Stimulated activated CD8-positive, alpha-beta memory T cell treated with anti-CD3 and anti-CD28 coated beads, Interleukin-7, amount 100 ng/mL, for 1 hour (primary cell): ENCODE measurements at places on chromosomes 5 and 9.

DNA sequence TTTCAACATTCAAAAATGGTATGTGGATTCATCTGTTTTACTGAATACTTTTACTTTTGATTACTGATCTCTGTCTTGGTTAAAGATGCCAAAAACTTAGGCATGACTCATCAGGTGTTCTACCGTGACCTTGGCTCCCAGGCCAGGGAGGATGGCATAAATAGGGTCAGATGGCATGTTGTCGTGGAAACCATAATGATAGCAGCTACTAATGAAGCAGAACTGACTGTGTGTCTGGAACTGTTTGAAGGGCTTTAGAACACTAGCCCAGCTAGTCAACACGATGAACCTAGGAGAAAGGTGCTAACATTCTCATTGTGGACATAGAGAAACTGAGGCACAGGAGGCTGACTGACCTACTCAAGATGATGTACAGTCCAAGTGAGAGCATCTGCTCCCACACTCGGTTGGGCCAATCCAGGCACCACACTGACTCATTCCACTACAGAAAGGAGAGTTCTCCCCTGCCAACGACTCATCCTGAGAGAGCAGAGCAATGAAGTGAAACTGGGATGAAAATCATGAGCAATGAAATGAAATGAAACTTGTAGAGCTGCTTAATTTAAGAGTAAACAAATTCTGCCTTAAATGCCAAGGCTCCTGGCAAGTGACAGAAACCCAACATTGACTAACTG lies 116.0 kb downstream of the TENT4A start:
- no peak for DNase-seq

DNA sequence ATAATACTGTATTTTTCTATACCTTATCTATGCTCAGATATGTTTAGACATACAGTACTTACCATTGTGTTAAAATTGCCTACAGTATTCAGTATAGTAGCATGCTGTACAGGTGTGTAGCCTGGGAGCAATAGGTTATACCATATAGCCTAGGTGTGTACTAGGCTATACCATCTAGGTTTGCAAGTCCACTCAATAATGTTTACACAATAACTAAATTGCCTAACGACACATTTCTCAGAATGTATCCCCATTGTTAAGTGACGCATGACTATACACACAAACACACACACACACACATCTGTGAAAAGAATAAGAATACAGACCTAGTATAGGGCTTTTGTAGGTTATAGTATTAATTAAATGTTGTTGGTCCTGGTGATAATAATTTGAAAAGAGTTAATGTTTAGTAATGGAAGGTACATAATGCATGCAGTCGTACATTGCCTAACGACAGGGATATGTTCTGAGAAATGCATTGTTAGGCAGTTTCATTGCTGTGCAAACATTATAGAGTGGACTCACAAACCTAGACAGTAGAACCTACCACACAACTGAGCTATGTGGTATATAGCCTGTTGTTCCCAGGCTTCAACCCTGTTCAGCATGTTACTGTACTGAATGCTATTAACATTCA lies 13.6 kb downstream of the TDRD7 start:
- DNase-seq: no peak

- no peak for DNase-seq
Observed at GRCh38 chr5:154878642-154879335, 20.4 kb downstream of the CNOT8 start.

- no peak for DNase-seq
Observed at GRCh38 chr9:75372499-75373268, 284.4 kb downstream of the OSTF1 start.

- DNase-seq: no peak
Observed at GRCh38 chr9:27572061-27572460, 1.2 kb downstream of the C9orf72 start.

- DNase-seq: no peak
Observed at GRCh38 chr5:84274585-84275468, 109.9 kb downstream of the EDIL3 start.

DNA sequence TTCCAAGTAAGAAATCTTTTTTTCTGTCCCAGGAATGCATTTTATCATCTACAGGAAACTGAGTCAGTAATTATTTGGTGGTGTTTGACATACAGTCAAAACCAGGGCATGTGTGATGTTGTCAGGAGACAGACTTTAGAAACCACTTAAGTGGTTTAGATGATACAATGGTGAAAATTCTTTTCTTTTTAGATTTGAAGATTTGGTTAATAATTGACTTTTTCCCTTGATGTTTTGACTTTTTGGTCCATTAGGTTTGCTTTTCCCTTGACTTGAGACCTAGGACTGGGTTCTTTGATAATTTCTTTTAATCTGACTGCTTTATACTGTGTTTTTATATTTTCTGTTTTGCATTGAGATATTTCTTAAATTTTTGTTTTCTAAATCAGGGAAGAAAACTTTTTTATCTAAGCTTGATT lies 85.2 kb downstream of the RASGRF2 start:
- no peak for DNase-seq

GRCh38 chr9:77587042-77587441 lies 61.1 kb downstream of the GNA14 start:
- no peak for DNase-seq

GRCh38 chr9:114121227-114122135 lies 22.4 kb upstream of the KIF12 start:
- DNase-seq: no peak

DNA sequence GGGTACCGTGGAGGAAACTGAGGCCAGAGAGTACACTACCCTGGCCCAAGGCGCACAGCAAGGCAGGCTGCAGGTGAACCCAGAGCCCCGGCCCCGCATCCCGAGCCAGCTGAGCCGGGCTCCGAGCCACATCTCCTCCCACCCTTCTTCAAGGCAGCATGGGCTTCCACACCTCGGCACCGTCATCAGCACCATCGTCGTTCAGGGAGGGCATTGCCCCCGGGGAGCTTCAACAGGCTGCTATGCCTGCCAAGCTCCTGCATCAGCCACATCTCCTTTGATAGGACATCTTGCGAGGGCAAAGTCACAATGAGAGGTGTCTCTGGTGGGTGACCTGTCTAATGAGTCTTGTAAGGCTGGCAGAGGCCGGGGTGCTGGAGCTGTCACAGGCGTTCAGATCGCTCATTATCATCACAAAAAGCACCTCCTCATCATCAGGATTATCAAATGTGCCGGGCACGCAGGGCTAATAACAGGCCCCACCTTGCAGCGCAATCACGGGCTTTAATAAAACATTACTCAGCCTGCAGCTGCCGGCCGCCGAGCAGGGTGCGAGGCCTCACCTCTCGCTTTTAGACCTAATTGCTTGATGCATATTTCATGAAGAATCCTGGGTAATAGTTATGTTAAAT lies 20.0 kb upstream of the SLC25A51 start:
- no peak for DNase-seq

- DNase-seq: no peak
Observed at GRCh38 chr5:10333154-10334006, 20.1 kb upstream of the MARCHF6 start.

GRCh38 chr9:123715258-123715657 lies 214.7 kb downstream of the DENND1A start:
- no peak for DNase-seq

- DNase-seq: no peak
Observed at GRCh38 chr5:34460496-34460895, 195.6 kb upstream of the RAI14 start.

DNA sequence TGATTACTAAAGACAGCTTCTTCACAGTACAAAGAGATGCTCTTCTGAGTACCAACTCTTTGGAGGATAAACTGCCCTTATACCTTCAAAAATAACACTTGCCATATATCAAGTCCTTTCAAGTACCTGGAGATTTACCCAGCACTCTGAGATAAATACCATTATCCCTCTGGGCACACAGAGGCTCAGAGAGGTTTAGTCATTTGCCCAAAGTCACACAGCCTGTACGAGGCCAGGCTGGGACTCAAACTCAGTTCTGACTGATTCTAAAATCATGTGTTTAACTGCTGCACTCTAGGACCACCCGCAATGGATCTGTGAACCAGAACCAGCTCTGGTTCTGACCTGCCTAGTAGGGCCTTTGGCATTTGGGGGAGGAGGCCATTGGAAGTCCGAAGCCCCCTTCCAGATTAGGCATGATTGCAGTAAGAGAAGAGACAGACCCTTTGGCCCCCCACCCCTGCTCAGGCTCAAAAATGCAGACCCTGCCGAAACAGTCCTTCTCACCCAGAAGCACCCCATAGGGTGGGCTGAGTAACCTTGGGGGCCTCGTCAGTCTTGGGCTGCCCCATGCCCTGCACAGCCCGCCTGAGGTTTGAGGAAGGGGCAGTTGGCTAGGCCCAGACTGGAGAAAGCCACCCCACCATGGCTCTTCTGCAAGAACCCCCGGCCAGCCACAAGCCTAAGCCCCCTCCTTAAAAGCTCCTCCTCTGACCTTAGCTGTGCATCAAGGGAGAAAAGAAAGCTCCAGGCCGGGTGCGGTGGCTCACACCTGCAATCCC lies 32.8 kb upstream of the IL17B start:
- DNase-seq: no peak

GRCh38 chr5:150255659-150256409 lies 33.7 kb downstream of the CAMK2A start:
- DNase-seq: no peak

DNA sequence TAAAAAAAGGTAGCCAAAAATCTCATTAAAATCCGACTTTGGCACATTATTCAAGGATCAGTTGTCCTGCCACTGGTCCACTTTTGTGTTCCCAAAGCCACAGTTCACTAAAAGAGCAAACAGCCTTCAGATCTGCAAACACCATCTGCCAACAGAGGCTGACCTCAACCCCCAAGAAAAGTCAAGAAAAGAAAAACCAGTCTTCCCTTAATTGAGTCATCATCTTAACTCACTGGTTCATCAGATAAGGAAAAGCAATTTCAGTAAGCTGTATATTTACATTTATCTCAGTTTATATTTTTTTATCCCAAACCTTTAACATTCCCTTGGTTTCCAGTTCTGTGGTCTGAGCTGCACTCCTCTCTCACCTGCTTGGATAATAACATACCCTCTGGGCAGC lies 21.2 kb downstream of the RASEF start:
- no peak for DNase-seq

GRCh38 chr9:22170990-22171670 lies 162.0 kb upstream of the CDKN2B start:
- DNase-seq: no peak

DNA sequence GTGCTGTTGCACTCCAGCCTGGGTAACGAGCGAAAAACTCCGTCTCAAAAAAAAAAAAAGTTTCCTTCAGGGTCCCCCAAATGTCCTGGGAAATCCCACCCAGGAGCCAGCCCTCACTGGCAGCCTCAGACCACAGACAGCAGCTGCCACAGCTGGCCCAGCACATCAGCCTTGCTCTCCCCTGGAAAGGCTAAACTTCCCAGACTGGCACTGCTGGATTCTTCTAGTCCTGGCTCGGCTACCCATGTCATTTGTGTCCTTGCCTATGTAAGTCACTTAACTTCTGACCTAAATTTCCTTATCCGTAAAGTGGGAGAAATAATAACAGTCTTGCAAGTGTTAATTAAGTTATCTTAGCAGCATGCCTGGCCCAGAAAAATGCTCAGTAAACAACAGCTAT lies 8.6 kb upstream of the PRRC2B start:
- no peak for DNase-seq

GRCh38 chr5:65805089-65805488 lies 83.1 kb downstream of the NLN start:
- no peak for DNase-seq
